Activated CD4-positive, alpha-beta T cell treated with anti-CD3 and anti-CD28 coated beads, Interleukin-2, amount 50 U/mL, for 16 hours (primary cell): ENCODE measurements at places on chromosomes 7 and 10.
A peak's percentile ranks its signal among the peaks of the same experiment; 100 is the strongest.

- DNase-seq: peak; percentile 44
Observed at GRCh38 chr10:104614245-104614831, 26.8 kb upstream of the SORCS3 start.

GRCh38 chr7:8418629-8419245, 14.7 kb upstream of the NXPH1 start:
- DNase-seq: peak; percentile 41

GRCh38 chr10:73859784-73860491, 14.4 kb downstream of the CAMK2G start:
- no peak for DNase-seq

- DNase-seq: no peak
Observed at GRCh38 chr7:2446676-2447075, 29.5 kb downstream of the GRIFIN start.
